C1 segment of cervical spinal cord (tissue), 14 donors: ENCODE measurements at places on chromosomes 1 and 21.

DNA sequence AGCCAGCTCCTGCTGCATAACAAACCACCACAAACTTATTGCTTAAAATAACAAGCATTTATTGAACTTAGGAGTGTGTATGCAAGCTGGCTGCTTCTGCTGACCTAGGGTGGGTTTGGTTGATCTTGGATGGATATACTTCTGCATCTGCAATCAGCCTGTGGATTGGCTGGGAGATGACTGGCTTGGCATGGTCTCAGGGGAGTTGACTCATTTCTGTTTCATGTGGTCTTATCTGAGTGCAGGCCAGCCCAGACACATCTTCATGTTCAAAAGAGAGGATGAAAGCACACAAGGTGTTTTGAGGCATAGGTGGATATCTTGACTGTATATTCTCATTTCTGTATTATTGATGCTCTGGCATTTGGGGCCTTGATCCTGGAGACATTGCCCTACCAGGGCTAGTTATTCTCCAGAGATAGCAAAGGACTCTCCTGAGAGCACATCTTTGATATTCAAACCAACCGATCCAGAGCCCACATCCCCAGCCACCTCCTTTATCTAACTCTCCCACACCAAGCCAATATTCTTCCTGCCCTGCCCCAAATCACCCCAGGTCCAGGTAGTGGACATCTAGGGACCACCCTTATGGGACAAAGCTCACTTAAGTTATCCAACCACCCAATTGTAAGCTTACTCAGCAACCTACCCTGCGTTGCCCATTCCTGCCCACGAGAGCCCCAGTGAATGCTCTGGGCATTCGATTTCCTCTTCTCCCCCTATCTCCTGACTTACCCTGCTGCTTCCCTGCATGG is 350.8 kb downstream of the PTPRU start:
- DNase-seq, result no peak

DNA sequence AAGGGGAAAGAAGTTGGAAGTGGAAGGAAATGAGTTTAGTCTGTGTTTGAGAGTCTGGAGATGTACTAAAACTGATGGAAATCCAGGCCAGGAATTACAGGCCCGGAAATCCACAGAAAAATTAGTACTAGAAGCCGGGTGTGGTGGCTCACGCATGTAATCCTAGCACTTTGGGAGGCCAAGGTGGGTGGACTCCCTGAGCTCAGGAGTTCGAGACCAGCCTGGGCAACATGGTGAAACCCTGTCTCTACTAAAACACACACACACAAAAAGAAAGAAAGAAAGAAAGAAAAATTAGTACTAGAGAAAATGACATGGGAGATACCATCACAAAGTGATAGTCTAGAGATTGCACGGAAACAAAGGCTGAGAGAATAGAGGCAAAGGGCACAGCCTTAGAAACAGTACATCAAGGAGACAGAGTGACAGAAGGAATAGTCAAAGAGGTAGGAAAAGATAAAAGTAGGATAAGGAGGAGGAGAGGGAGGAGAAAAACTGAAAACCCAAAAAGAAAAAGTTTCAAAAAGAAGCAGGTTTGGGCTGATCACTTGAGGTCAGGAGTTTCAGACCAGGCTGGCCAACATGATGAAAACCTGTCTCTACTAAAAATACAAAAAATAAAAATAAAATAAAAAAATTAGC is 4.8 kb upstream of the TAF13 start:
- no peak for DNase-seq

GRCh38 chr21:34865400-34866241 is 183.5 kb downstream of the RUNX1 start:
- DNase-seq, result no peak

GRCh38 chr21:41567901-41568510 is 60.0 kb upstream of the TMPRSS2 start:
- DNase-seq, result no peak

DNA sequence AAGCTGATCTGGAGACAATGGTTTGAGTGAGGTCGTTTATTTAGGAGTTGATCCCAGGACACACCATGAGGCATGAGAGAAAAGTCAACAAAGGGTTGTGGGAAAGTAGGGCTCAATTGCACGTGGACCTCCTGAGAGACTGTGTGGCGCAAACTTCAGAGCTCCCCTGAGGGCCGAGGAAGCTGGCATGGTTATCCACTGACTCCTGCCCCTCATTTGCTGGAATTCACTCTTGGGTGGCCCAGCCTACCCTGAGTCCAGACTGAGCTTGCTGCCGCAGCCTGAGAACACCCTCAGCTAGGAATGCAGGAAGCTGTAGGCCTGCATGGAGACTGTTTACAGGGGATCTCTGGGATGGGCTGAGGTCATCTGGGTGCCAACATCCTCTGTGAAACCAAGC is 301.0 kb downstream of the RWDD3 start:
- no peak for DNase-seq

DNA sequence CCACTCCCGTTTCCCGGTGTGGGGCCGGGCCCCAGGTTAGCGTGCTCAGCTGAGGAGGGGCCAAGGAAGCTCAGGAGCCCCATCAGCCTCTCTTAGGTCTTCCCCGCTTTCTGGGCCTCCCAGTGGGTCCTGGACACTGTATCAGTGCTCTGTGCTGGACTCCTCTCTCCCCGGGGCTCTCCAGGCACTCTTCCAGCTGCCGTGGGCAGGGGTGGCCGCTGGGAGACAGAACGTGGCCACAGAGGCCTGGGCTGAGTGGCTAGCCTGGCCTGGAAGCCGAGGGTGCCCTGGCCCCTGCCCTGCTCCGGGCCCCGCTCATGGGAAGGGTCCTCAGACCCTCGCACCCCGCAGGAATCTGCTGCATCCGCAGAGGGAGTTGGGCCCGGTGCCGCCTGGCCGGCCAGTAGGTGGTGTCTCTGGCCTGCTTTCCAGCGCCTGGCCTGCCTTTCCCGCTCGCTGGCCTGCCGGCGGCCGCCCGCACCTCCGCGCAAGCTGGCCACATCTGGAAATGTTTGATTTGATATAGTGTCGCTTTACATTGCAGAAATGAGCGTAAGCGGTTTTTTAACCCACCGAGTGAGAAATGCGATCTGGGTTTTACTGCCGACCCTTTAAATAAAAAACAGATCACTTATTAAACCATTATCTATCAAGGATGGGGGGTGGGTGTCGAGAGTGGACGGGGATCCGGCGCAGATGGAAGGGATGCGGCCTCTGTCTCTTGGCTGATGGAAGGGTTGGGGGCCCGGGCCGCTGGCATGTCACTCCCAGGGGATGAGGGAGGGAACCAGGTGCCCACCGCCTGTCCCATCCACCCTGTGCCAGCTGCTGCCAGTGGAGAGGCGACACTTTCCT is 74.4 kb upstream of the TTC34 start:
- no peak for DNase-seq

GRCh38 chr1:62991152-62991551 is 207.2 kb downstream of the ATG4C start:
- DNase-seq, result no peak

- peak; percentile 82 for DNase-seq
Measured at GRCh38 chr1:156751757-156752481, 444 bp upstream of the HDGF start.

GRCh38 chr1:50968821-50969610 is 1.0 kb upstream of the CDKN2C start:
- peak; percentile 45 for DNase-seq

- DNase-seq, result no peak
Measured at GRCh38 chr1:161954466-161954865, 69.2 kb downstream of the OLFML2B start.

GRCh38 chr1:170699696-170700095 is 35.8 kb downstream of the PRRX1 start:
- no peak for DNase-seq

DNA sequence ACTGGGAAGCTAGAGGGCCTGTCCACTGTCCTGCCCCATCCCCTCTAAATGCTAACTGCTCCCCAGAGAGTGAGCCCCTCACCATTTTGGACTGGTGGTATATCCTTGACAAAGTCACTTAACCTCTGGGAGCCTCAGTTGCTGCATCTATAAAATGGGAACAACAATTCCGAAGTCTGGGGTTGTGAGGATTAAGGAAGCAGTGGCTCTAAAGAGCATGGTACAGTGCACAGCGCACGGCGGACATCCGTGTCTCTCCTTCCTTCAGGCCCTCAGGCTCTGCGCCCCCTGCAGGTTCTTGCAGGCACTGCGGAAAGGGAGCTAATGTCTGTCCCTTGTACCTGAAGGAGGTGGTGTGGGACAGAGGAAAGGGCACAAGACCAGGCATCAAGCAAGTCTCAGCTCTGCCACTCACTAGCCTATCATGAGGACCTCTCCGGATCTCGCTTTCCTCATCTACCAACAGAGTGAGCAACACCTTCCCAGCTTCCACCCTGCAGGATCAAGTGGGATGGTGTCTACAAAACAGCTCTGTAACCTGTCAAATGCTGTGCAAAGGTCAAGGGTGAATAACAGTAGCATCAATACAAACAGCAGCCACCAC is 20.1 kb downstream of the ECE1 start:
- DNase-seq, result no peak

- DNase-seq, result no peak
Measured at GRCh38 chr1:208369658-208370057, 125.5 kb upstream of the PLXNA2 start.

- DNase-seq, result no peak
Measured at GRCh38 chr21:37532868-37533780, 166.6 kb downstream of the DYRK1A start.

DNA sequence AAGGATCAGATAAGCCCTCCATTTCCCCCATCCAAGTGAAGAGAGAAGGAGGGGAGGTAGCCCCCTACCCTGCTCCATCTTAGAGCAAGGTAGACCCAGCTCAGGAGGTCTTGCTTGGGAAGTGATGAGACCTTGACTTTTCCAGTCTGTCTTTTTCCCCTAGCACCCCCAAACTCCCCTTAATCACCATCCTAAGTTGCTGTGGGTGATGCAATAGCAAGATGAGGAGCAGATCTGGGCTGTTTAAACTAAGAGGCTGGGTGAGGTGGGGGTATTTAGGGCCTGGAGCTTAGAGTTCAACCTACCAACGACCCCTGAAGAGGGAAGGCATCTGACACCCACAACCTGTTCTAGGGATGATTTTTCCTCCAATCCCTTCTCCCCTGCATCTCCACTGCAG is 1.7 kb downstream of the ATP1A2 start:
- peak; percentile 48 for DNase-seq

DNA sequence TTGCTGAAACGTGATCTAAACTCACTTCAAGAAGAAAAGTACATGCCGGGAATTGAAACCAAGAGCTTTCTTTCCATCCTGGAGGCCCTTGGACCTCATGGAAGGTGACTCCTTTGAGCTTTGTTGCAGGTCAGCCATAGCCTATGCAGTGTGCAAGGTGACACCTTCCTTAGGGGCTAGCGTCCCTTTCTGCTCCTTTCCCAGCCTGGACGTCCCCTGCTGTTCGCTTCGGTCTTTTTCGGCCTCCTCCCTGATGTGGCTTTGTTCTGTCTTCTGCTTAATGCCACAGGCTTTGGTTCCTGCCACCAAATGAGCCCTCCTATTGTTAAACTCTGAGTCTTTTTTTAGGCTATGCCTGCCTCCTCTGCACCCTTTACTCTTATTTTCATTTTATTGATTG is 308.8 kb downstream of the BRINP2 start:
- no peak for DNase-seq

- DNase-seq, result no peak
Measured at GRCh38 chr1:181409981-181410380, 73.3 kb upstream of the CACNA1E start.

DNA sequence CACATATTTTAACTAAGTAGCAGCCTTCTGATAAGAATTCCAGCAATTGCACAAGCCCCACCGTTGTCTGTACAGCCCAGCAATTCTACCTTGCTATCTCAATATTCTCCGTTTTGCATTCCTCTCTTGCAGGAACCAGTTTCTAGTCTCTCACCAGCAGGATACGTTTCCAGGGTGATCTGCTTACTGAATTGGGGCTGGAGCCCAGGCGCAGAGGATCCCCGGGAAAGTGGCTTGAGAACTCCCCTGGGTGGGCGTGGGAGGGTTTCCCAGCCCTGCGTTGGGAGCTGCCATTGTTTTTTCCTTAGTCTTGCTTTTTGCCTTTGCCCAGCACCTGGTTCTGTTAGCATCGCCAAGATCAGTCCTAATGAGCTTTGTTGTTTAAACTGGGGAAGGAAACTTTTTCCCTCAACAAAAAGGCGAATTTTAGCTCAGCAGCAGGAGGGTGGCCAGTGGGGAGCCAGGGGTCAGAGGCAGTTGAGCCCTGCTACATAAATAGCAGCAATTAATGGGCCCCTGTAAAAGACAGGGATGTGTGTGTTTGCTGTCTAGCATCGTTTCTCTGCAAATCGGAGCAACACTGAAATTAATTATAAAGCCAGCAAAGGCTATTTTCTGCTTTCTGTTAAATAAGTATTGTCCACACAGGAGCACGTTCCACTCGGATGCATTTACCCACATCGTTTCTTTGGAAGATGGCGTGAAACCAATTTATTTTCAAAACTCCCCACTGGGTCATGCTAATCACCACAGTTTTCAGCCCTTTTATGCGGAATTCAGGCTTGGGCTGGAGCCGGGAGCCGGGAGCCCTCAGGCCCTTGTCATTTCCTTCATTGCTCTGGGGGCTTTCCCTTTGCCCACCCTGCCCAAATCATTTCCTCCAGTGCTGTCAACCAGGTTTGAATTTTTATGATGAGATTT is 36.6 kb downstream of the HUNK start:
- no peak for DNase-seq

- DNase-seq, result no peak
Measured at GRCh38 chr1:164742745-164743144, 183.8 kb downstream of the PBX1 start.

DNA sequence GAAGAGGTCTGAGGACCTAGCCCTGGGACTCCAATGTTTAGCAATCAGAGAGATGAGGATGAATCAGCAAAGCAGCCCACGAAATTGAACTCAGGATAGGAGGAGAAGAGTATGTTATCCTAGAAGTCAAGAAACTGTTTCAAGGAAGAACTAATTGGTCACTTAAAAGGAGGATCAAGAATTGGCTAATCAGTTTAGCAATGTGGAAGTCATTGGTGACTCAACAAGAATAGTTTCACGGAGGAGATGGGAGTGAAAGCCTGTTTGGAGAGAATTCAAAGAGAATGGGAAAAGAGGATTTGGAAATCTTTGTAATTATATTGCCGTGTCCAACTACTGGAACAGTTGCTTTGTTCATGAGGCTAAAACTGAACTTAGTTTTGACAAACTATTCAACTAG is 7.4 kb downstream of the HMCN1 start:
- DNase-seq, result no peak

GRCh38 chr1:193540511-193540910 is 354.1 kb upstream of the B3GALT2 start:
- DNase-seq, result no peak

DNA sequence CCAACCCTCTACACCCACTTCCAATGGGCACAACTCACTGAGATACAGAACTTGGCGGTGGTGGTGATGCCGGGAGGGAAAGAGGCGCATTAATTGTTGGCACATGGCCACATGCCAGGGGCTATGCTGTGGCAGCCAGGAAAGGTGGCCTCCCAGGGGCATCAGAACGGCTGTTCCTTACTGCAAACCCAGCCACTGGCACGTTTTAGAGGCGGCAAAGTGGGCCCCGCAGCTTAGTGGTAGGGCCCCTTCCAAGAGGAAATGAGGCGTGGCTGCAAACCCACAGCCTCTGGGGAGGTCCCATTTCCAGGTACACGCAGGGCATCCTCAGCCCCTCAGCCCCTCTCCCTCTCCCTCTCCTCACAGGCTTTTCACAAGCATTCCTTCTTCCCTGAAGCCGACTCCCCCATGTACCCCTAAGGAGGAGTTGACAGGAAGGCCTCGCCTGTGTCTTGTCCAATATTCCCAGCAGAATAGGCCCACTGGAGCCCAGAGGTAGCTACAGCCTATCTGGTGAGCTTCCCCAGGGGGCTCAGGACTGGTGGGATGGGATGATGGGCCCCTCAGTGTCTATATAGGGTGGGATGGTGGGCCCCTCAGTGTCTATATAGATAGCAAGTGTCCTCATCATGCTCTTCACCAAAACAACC is 166.2 kb downstream of the CLIC6 start:
- no peak for DNase-seq

- no peak for DNase-seq
Measured at GRCh38 chr1:33654267-33654834, 181.9 kb downstream of the ZSCAN20 start.
